ENCODE measurements at places on chromosomes 4 and X.

- DNase-seq = no peak
These were observed 73.9 kb downstream of the AMOT start for GRCh38 chrX:112766774-112767173.

GRCh38 chr4:173252024-173252935 lies 81.9 kb downstream of the HMGB2 start:
- DNase-seq = no peak

DNA sequence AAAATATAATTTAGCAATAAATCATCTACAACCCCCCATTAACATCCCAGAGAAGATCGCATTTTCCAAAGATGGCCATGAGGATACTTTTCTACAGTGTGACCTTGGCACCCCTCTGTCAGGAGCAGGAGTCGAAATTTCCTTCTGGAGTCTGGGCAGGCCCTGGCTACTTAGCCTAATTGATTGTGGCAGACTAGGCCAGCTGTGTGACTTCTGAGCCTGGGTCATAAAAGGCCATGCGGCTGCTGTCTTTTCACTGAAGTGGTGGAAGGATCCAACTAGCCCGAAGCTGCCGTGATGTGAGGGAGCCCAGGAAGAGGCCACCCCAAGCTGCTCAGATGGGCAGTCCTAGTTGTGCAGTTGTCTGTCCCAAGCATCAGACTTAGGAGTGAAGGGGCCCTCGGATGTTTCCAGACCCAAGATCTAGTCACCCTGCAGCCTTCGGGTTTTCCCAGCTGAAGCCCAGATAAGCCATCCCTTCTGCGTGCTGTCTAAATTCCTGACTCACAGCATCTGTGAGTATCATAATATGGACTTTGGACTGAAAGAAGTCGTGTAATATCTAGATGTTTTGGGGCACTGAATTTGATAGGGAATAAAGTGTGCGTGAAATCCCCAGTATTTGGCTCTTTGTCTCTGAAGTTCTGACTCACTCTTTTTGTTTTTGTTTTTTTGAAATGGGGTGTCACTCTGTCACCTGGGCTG lies 21.0 kb downstream of the PDK3 start:
- DNase-seq = no peak

DNA sequence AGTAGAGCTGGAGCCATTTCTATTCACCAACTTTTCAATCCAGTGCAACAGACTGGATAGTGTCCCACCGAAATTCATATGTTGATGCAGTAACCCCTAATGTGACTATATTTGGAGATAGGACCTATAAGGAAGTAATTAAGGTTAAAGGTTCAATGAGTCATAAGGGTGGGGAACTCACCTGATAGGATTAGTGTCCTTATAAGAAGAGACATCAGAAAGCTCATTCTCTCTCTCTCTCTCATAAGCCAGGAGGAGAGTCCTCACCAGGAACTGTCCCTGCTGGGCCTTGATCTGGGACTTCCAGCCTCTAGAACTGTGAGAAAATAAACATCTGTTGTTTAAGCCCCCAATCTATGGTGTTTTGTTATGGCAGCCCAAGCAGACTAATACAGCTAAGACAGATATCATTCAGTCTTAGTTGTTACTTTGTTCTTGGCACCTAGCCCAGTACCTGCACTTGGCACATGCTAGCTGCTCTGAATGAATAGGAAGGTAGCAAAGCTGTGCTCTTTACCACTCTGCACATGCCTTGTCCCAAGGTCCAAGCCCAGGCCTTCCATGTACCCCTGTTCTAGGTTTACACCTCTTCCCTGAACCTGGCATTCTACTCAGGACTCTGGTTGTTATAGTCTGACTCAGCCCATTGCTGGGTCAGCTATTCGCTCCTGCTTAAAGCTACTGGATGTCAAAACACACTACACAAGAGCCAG lies 19.2 kb upstream of the BRS3 start:
- no peak for DNase-seq

GRCh38 chr4:147578593-147578992 lies 38.6 kb upstream of the TMEM184C start:
- DNase-seq = no peak
